ENCODE measurements at places on chromosomes 2 and 18.

DNA sequence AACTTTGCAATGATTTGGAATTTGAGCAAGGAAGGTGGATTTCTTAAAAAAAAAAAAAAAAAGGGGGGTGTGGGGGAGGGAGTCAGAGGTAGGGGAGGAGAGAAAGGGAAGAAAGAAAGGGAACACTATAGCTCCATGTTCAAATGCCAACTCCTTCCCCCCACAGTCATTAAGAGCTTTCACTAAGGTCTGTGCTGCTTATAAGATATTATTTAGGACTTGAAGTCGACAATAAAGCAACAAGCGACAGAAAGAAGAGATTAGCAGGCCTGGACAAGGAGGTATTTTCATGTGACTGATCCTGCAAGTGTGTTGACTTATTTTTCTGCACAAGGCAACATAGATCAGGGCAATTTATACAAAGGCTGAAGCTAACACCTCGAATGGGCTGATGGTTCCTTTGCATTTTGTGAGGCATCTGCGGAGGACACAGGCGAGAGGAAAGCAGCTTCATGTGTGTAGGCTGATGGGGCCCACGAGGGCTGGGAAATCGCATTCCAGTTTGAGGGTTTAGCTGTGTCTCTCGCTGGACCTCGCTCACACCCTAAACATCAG, 382.0 kb downstream of the SOX11 start:
- no peak for DNase-seq

DNA sequence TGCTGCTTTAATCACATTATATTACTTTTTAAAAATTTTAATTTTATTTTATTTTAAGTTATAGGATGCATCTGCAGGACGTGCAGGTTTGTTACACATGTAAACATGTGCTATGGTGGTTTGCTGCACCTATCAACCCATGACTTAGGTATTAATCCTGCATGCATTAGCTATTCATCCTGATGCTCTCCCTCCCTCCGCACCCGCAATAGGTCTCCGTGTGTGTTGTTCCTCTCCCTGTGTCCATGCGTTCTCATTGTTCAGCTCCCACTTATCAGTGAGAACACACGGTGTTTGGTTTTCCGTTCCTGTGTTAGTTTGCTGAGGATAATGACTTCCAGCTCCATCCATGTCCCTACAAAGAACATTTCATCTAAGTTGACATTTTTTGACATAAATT, 283.2 kb downstream of the CYRIA start:
- no peak for DNase-seq

DNA sequence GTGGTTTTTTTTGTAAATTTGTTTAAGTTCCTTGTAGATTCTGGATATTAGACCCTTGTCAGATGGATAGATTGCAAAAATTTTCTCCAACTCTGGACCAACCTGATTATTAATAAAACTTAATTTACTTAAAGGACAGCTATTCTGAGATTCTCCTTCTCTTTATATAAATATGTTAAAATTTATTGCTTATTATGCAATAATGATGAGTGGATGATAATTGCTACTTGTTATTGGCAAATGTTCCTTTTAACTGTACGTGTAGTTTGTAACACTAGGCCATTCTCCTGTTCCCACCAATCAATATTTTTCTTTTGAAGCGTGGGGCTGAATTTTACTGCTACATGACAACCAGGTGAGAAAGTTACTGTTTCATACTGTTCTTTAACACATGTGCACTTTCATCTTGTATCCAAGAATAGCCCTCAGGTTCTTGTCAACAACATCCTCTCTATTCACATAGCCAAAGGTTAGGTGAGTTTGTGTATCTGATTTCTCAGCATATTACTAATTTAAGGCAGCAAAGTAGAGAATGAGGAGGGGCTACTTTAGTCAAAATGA, 16.6 kb upstream of the STK17B start:
- no peak for DNase-seq

DNA sequence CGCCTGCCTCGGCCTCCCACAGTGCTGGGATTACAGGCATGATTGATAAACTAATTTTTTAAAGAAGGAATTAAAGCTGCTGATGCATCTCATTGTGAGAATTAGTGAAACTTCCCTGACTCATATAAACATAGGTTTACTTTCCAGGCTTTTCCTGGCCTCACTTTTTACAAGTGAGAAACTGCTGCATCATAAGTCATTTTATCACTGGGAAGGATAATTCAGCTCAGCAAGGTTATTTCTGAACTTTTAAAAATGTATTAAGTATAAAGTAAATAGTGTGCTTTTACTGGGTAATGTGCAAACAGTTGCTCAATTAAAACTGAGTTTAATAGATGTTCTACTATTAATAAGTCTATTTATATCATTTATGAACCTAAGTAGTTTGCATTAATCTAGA, 1130.3 kb upstream of the CDH2 start:
- no peak for DNase-seq

- DNase-seq = no peak
Measured at GRCh38 chr18:11784674-11785304, 66.4 kb upstream of the CHMP1B start.

DNA sequence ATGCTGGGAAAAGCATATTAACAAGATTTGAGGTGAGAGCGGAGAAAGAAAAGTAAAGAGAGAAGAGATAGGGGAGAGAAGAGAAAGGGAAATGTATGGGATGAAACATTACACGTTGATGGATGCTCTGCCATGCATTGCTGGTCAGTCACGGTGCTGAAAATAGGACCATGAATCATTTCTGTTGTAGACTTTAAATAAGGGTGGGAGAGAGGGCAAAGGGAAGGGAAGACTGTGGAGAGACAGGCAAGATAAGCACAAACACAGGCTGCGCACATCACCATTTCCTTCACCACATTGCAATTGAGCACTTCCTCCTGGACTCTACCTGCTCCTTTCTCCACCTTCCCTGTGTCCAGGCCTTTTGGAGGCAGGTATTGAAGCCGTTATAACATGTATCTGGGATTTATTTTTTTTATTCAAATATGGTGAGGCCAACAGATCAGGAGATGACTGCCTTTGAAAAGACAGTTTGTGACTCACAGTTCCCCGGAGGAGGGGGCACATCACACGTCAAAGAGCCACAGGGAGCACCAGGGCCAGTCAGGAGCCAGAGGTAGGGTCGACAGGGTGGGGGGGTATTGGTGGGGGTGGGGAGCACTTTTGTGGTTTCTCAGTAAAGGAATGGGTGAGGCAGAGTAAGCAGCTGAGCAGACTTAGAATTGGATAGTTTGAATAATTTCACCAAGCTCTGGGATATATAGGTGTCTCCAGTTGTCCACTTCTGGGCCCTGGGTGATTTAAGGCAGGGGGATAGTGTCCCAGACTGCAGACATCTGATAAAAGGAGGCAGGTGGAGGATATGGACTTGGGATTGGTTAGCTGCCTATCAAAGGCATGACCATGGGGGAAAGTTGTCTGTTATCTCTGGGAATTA, 372.8 kb upstream of the ST6GAL2 start:
- no peak for DNase-seq

DNA sequence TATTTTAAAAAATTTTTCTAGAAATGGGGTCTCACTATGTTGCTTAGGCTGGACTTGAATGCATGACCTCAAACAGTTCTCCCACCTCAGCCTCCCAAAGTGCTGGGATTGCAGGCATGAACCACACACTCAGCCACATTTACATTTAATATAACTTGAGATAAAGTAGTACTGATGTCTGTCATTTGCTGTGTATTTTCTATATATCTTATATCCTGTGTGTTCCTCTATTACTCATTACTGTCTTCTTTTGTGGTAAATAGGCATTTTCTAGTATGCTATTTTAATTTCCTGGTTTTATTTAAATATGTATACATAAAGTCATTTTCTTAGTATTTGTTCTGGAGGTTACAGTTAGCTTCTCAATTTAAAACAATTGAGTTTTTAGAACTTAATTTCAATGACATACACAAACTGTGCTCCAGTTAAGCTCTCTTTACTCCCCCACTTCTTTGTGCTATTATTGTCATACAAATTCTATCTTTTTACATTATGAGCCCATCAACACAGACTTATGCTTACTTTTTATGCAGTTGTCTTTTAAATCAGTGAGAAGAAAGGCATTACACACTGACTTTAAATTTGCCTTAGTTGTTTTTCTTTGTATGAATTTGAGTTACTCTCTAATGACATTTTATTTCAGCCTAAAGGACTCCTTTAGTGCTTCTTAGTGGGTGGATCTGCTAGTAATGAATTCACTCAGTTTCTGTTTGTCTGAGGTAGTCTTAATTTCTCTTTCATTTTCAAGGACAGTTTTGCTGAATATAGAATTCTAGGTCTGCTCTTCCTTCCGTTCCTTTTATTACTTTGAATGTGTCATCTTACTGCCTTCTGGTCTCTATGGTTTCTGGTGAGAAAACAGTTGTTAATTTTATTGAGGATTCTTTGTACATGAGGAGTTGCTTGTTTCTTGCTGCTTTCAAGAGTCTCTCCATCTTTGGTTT, 6.2 kb upstream of the INPP4A start:
- DNase-seq = no peak

GRCh38 chr18:74069178-74070050, 78.2 kb downstream of the FBXO15 start:
- no peak for DNase-seq

GRCh38 chr18:22303927-22304326, 113.8 kb downstream of the CTAGE1 start:
- DNase-seq = no peak

- no peak for DNase-seq
Measured at GRCh38 chr18:154151-154550, 4.2 kb upstream of the USP14 start.
